Stomach (tissue), 19 donors: ENCODE measurements at places on chromosomes 2 and 18.

DNA sequence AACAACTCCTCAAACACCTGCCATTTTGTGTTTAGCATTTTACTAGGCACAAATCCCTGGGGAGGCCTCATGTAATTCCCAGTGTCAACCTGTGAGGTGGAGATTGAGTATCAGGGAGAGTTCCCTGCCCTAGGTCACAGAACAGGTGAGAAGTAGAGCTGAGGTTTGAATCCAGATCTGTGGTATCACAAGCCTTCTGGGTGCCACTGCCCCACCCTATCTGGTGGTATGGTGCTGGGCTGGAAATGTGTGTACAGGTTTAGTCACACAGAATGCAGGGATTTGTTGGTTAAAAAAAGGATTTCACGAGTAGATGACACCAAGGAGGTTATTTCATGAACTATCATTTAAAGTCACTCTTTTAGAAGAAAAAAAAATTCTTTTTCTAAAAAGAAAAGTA is 35.7 kb upstream of the PKDCC start:
- H3K36me3 ChIP-seq: no peaks in the 10 kb centered on the region
- H3K4me3 ChIP-seq: no peak overlapping the region

DNA sequence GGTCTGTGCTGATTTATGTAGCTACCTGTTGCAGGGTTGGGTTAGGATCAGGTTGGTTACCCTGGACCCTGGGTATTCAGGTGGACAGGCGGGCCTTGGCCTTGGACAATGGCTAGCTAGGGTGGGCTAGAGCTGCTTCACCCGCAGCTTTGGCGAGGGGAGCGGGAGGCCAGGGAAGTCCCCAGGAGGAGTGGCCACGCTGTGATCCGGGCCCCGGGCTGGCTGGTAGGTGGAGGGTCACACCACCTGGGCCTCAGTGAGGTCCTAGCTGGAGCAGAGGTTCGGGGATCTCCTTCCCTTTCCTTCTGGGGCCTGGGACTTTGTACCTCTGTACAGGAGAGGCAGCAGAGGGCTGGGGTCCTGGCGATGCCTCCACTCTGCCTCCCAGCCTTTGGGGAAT is 9.8 kb downstream of the RTP5 start:
- DNase-seq: no peak
- H3K36me3 ChIP-seq: no peaks in the 10 kb centered on the region
- peaks cover 28% of the 10 kb centered on the region for H3K4me1 ChIP-seq
- no peak overlapping the region for H3K27ac ChIP-seq

- H3K4me3 ChIP-seq: no peak overlapping the region
- no peaks in the 10 kb centered on the region for H3K4me1 ChIP-seq
- no peak overlapping the region for H3K27ac ChIP-seq
- no peaks in the 10 kb centered on the region for H3K36me3 ChIP-seq
- H3K27me3 ChIP-seq: no peaks in the 10 kb centered on the region
These were observed 4.7 kb downstream of the ANKRD62 start for GRCh38 chr18:12098374-12098773.

DNA sequence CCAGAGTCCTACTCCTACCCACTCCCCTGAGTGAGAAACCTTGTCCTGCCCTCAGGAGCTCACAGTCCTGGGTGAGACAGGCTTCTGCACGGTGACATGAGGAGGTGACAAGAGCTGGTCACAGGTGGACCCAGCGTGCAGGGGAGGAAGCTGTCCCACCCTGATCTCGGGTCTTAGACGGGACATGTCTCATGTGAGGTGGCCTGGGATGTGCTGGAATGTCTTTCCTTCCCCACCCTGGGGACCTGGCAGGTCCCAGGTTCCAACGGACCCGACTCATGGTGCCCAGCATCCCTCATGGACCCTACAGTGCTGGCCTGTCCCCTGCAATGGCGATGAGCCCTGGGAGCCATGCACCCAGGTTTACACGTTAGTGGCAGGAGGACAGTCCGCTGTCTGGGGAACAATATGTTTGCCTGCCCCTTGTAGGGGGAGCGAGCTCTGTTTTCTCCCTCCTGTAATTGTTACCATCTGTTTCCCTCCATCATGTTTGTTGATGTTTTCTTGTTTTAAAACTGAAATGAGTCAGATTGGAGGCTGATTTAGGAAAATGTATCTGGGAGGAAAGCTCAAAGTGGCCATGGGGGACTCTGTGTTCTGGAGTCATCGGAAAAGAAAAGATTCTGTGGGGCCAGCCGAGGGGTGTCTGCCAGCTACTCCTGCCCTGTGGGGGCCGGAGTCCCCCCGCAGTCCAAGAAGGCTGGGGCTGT is 238.1 kb downstream of the KLHL29 start:
- H3K27ac ChIP-seq: no peak overlapping the region
- no peak overlapping the region for H3K4me3 ChIP-seq
- no peak for DNase-seq
- no peaks in the 10 kb centered on the region for H3K36me3 ChIP-seq
- H3K4me1 ChIP-seq: peaks cover 9% of the 10 kb centered on the region

DNA sequence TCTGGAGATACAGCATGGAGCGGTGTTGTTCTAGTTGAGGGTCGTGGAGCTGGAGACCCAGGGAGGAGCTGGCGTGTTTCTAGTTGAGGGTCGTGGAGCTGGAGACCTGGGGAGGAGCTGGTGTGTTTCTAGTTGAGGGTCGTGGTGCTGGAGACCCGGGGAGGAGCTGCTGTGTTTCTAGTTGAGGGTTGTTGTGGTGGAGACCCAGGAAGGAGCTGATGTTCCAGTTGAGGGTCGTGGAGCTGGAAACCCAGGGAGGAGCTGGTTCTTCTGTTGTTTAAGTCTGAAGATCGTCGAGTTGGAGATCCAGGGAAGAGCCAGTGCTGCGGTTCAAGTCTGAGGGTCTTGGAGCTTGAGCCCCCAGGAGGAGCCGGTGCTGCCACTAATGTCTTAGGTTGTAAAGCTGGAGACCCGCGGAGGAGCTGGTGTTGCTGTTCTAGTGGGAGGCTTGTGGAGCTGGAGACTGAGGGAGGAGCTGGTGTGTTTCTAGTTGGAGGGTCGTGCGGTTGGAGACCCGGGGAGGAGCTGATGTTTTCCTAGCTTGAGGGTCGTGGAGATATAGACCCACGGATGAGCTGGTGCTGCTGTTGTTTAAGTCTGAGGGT is 155.3 kb downstream of the RTP5 start:
- no peak overlapping the region for H3K4me3 ChIP-seq
- DNase-seq: no peak
- no peak overlapping the region for H3K27ac ChIP-seq
- no peaks in the 10 kb centered on the region for H3K36me3 ChIP-seq
- H3K4me1 ChIP-seq: no peaks in the 10 kb centered on the region
